ENCODE measurements at places on chromosomes 6 and 20. TPM values are rescaled to one million over a fixed set of nuclear protein-coding genes. Genes with fewer than 3 reads are reported as not detected.

The RAB44 gene
- 0.07 TPM for total RNA-seq

The MUC22 gene
- total RNA-seq = not detected

The CST4 gene
- total RNA-seq = not detected

The FNDC11 gene
- 1.1 TPM for total RNA-seq

The OLIG3 gene
- not detected for total RNA-seq

The SLC32A1 gene
- not detected for total RNA-seq

The BCAS4 gene
- 28.0 TPM for total RNA-seq

The LZTS3 gene
- 10.4 TPM for total RNA-seq

The WFDC12 gene
- not detected for total RNA-seq

The AGPAT4 gene
- 8.6 TPM for total RNA-seq

The TREM2 gene
- not detected for total RNA-seq

The C20orf202 gene
- not detected for total RNA-seq

The TRAPPC3L gene
- total RNA-seq = not detected

The PTK6 gene
- total RNA-seq = 0.55 TPM

The HIVEP2 gene
- 26.6 TPM for total RNA-seq

The DPPA5 gene
- total RNA-seq = not detected

The CGA gene
- total RNA-seq = not detected

The TMC2 gene
- total RNA-seq = not detected

The FAM209A gene
- total RNA-seq = not detected

The RSPO4 gene
- 3.3 TPM for total RNA-seq
